ENCODE measurements at places on chromosomes 13 and 19. TPM values are rescaled to one million over a fixed set of nuclear protein-coding genes. Genes with fewer than 3 reads are reported as not detected.

The SIX5 gene
- 1.6 TPM for total RNA-seq

The CLEC4G gene
- total RNA-seq, result not detected

The CRYL1 gene
- 22.8 TPM for total RNA-seq

The TNFRSF19 gene
- 0.45 TPM for total RNA-seq

Measured in activated CD4-positive, alpha-beta memory T cell treated with anti-CD3 and anti-CD28 coated beads, Interleukin-2, amount 10 ng/mL, durations not matched to agents 7 days and 5 days (primary cell).